NCI-H1694 (cell line): ENCODE measurements at places on chromosomes 11 and 22.
A peak's percentile ranks its signal among the peaks of the same experiment; 100 is the strongest.

DNA sequence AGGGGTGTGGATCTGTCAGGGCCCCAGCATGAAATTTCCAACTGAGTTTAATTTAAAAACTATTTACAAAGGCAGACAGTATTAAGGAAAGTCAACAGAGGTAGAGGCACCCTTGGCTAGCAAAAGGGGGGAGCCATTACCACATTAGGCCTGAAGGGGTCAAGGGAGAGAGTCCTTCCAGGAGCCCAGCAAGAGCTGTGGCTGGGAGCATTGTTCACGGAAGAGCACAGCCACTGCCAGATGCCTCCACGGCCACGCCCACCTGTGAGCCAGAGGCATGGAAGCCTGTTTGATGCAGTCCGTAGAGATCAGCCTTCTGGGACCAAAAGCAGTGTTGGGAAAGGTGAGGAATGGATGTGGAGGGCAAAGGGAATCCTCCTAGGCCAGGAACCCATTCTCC lies 102.6 kb downstream of the GALNT18 start:
- DNase-seq = no peak

- DNase-seq = no peak
Observed at GRCh38 chr22:39454385-39454871, 2.4 kb upstream of the MGAT3 start.

- DNase-seq = no peak
Observed at GRCh38 chr11:60084631-60085273, 3.7 kb upstream of the MS4A2 start.

- DNase-seq = no peak
Observed at GRCh38 chr22:26401726-26402125, 27.3 kb upstream of the ASPHD2 start.

DNA sequence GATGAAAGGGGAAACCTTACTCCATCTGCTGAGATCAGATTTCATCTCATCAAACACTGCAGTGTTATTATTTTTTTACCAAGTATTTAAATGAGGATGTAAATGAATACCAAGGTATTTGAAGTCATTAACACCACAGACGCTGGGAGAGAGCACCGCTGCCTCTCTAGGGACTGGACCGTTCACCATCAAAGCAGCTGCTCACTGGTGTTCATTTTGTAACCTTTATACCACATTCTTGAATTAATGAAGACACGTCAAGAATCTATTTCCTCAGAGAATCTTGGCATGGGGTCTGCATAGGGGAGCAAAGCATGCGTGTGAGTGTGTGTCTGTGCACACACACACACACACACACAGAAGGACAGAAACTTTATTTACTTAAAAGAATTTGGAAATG lies 15.6 kb downstream of the SIAE start:
- DNase-seq = no peak

DNA sequence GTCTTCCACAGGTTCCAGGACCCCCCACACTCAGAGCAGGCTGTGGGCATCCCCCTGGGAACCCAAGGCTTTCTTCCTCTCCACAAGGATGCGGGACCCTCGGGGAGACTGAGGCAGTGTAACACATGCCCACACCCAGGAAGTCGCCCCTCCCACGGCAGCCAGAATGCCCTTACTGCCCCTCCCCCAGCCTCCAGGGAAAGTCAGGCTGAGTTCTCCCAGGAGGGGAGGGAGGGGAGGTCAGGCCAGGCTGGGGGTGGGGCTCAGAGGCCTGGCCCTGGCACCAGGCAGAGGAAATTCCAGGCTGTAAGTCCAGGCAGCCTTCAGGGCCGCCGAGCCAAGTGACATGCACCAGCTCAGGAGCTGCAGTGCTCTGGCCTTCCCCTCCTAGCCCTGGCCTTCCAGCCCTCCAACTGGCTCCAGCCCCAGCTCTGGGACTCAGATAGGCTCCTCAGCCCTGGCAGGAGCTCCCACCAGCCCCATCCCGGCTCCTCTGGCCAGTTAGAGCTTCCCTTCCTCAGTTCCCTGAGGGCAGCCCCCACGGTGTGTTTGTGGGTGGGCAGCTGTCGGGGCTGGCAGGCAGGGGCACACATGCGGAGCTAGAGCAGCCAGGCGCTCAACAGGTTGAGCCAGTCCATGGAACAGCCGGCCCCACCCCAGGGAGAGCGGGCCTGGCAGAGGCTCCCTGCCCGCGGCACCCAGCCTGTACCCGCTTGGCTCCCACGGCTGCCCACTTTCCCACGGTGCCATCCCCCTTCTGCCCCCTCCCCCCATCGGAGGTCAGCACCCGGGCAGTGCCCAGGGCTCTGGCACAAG lies 3.6 kb downstream of the BCL9L start:
- no peak for DNase-seq

GRCh38 chr11:131851964-131852755 lies 481.7 kb downstream of the NTM start:
- DNase-seq = no peak

- no peak for DNase-seq
Observed at GRCh38 chr11:88535266-88535665, 197.7 kb upstream of the CTSC start.

DNA sequence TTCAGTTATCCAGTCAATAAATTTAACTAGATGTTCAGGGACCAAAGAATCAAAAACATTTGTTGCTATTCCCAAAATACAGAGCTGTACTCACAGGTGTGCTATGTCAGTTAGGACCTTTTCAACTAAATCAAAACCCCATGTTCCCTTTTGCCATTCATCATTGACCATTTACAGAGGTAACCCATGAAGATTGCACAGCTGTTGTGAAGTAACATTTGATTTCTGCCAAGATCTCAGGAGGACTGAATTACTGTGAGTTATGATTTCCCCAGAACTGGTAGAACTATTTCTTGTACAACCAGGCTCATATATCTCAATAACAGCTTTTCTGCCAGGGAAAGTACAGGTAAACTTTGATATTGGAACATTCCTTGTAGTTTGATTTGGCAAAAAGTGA lies 131.1 kb upstream of the FIBIN start:
- no peak for DNase-seq

DNA sequence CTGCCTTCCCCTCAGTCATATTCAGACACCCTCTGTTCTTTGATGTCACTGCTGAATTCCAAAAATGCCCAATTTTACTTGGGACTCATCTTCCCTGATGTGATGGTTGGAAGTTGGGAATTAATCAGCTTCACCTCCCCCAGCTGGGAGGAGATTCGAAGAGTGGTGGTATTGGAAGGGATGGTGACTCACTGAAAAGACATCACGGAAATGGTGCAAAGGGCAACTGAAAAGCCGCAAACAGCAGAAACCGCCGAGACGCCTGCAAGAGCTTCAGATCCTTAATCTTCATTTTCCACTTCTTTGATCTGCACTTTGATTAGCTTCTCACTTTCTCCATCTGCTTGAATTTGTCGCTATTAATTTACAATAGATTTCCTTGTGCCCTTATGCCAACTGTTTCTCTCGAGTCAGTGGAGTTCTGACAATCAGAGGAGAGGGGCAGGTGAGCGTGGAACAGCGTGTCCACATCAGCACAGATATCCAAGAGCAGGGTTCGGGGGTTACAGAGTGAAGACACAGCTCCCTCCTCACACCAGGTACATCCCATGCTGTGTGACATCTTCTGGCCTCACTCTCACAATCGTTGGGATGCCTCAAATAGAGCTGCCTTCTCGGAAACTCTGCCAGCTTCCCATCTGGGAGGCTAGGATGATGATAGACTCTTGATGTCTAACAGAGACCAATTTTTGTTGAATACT lies 325.4 kb downstream of the BRD1 start:
- no peak for DNase-seq

GRCh38 chr22:20885557-20886323 lies 26.9 kb downstream of the SNAP29 start:
- DNase-seq = peak; percentile 63

DNA sequence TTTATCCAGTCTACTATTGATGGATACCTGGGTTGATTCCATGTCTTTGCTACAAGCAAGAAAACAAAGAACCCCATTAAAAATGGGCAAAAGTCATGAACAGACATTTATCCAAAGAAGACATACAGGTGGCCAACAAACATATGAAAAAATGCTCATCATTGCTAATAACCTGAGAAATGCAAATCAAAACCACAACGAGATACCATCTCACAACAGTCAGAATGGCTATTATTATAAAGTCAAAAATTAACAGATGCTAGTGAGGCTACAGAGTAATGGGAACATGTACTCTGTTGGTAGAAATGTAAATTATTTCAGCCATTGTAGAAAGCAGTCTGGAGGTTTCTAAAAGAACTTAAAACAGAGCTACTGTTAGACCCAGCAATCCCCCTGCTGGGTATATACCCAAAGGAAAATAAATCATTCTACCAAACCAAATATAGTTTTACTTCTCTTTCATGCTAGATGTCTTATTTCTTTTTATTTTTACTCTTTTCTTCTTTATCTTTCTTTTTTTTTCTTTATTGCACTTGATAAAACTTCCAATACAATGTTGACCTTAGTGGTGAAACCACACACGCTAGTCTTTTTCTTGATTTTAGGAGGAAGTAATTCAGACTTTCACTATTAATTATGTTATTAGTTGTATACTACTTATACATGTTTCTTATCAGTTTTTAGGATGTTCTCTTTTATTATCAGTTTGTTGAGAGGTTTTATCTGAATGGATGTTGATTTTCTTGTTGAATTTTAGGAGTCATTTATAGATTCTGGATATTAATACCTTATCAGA lies 14.3 kb downstream of the TRIM22 start:
- DNase-seq = no peak

DNA sequence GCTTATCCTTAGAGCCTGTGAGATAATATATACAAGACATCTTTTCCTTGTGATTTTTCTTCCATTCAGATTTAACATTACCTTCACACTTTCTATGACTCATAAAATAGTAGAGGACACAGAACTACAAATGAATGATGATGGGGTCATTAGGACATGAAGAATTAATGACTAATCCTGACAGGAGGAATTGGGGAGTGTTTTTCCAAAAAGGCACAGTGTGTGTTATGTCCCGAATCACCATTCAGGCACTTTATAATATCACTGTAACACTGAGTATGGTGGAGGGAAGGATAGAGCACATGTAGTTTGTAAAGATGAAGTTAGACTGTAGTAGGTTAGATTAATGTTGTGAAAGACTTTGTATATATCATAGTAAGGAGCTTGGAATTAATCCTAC lies 391.3 kb downstream of the JRKL start:
- DNase-seq = no peak

GRCh38 chr11:2929950-2930703 lies 907 bp upstream of the PHLDA2 start:
- no peak for DNase-seq
